ENCODE measurements at places on chromosomes 12 and 14.

DNA sequence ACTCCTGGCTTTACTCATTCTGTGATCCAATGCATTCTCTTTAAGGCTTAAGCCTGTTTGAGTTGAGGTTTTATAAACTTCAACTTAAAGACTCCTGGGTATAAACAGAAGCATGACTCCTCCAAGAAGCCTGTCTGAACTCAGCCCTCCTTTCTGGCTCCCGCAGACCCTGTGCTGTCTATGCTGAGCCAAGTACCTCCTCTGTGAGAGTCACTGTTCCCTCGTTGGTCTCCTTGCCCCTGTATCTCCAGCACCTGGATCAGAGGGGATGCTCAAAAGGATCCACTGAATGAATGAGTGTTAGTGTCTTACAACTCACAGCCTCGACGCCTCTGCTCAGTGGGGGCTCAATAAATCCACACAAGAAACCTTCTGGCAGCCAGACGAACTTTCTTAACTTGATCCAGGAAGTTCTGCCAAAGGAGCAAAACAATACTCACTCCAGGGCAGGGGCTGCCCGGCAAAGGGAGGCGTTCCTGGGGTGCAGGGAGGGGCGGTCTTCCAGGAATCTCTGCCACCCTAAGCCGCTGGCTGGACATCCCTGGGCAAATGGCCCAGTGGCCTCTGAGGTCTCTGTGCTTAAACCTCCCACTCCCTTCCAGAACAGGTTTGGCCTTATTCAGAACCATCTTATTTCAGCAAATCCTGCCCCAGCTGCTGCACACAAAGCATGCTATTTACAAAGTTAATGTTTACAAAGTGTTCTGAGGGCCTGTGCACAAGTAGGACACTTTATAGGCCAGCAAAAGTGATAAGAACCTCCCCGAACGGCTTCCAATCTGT, 32.9 kb downstream of the MAP1LC3B2 start:
- no peak for DNase-seq

DNA sequence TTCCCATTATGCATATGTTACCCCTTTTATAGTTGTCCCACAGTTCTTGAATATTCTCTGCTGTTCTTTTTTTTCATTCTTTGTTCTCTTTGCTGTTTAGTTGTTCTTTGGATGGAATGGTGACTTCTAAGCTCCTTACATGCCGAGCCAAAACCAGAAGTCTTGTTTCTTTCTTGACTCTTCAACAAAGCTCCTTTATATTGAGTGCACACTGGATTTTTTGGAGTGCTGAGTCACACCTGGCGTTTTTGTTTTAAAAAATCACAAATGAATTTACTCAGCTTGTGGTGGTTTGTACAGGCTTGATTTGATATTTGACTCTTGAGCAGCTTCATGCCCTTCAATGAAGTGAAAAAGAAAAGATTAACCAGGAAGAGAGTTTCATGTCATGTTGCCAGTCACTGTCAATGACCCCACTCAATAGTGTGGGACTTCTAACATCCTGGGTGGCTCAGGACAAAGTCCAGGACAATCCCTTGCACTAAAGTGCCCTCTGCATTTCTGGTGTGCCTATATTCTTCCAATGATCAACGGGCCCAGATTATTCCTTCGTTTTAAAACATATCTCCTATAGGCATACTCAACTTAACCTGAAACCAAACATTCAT, 112.4 kb upstream of the SLC38A4 start:
- DNase-seq: no peak

GRCh38 chr12:39123580-39124253, 218.3 kb upstream of the CPNE8 start:
- no peak for DNase-seq

DNA sequence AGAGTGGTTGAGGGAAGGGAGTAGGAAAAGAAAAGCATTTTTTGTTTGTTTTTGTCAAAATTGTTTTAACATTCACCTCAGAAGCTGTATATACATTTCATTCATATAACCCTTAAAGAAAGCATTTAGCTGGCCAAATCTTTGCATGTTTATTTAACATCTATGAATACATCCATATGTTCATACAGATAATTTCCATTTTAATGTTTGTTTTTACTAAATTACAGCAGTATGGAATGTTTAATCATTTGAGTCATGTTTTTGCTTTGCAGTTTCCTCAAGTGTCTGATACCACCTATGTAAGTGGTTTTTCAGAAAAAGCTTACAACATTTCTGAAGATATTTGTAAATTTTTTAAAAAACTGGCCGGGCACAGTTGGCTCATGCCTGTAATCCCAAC, 84.3 kb upstream of the ATF1 start:
- no peak for DNase-seq

DNA sequence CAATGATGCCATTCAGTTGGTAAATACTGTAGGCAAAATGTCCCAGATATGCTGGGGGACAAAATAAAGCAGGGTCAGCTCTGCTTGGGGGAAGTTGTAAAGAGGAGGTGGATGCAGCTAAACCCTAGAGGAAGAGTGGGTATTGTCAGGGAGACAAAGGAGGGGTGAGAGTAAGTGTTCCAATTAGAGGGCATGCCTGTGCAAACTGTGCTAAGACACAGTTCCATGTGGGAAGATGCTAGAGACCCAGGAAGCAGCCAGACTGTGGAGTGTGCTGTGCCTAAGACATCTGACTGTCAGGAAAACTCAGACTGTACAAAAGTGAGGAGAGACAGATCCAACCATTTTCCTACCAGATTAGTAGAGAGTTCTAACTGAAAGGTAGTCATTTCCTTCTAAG, 474.3 kb downstream of the ATP23 start:
- no peak for DNase-seq

DNA sequence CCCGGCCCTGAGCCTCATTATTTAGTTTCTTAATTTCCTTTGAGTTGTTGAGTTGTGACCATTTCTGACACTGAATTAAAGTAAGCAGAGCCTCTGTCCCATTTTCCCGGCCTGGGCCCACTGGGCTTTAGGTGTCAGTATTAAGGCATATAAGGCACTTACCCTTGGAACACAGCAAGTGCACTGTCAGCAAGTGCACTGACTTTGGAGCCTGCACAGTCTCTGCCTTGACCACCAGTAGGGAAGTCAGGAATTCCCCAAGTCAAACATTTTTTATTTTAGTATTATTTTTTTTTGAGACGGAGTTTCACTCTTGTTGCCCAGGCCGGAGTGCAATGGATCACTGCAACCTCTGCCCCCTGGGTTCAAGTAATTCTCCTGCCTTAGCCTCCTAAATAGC, 56.6 kb downstream of the MAX start:
- DNase-seq: no peak

DNA sequence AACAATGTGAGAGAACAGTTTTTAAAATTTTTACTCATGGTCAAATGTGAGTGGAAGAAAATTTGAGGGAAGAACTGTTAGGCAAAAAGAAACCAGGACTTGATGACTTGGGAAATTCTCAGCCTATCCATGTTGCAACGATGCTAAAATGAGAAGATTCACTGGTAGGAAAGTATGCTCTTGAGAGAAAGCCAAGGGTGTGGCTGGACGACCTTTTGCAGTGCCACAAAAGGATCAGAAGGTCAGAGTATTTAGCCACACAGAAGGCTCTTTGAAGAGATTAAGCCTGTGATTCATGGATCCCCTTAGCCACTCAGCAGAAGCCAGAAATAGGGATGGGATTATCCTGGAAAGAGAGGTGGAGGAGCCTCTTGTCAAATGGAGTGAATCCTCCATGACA, 336.8 kb downstream of the LRIG3 start:
- DNase-seq: no peak

DNA sequence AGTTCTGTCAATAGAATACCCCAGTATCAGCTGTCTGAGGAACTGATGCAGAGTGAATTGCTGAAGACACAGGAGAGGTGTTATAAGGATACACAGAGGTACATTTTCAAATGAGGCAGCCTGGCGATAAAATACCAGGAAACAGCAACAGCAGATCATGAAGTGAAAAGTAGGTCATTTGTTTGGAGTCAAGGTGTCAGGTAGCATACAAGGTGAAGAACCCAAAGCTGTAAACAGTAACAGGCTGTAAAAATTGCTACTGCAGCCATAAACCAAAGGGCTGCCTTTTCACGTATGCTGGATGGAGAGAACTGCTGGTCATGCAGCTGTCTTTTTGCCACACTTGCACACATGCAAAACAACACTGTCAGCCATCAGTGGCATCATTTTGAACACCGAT, 9.3 kb upstream of the TWF1 start:
- no peak for DNase-seq

- no peak for DNase-seq
Measured at GRCh38 chr12:1716911-1717310, 26.0 kb downstream of the ADIPOR2 start.

- no peak for DNase-seq
Measured at GRCh38 chr12:25151476-25151875, 43.5 kb downstream of the DNAI7 start.

DNA sequence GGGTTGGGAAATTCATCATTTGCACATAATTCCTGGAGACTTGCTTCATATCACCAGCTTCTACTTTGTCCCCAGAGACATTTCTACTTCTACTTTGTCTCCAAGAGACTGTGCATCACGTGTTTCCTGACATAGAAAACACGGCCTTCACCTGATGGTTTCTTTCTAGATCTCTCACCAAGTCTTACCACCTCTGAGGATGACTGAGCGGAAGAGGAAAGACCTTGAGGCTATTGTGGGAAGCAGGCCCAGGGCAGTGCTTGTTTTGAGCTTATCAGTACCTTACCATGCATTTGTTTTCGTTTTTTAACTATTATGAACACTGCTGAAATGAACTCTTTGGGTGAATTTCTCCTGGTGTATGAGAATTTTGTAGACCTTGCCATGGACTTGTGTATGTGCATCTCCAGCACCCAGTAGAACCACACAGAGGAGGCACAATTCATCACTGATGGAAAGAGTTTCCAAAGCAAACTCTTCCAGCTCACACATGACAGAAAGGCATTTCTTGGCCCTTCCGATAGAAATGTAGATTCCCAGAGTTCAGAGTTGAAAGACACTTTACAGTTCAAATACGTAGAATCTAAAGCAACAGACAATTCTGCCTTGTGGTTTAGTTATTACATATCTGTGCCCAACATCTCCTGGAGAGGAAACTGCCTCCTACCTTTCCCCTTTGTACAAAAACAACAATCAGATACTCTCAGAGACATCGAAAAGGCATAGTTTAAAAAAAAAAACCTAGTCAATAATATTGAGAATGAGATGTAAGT, 434.7 kb downstream of the FUT8 start:
- DNase-seq: no peak

GRCh38 chr12:749751-750270, 2.6 kb upstream of the WNK1 start:
- no peak for DNase-seq

DNA sequence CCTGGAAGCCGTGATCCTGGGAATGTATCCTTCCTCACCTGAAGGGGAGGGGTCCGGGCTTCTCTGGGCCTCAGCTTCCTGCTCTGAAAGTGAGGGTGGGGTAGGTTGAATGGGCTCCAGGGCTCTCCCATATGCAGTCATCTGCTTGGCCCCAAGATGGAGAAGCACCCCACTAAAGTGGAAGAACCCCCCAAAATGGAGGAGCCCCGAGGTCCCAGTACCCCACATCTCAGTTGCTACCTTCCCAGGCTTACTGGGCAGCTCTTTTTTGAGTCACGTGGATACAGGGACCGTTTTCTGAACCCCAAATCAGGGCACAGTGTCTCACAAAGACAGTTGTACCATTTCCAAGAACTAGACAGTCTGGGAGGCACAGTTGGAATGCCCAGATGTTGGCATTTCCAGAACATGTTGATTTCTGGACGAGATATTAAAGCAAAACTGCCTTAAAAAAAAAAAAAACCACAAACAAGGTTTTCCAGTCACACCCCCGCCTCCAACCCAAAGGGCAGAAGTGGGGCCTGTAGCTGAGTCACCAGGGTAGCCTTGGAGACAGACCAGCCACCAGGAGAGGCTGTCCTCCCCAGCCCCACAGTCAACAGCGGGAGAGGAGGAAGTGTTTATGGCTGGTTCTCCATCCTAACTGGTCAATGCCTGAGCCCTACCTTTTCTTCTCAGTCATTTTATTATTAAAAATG, 12.1 kb downstream of the VASH1 start:
- DNase-seq: no peak
